Sigmoid colon (tissue), 7 donors: ENCODE measurements at places on chromosomes 7 and 10. TPM values are rescaled to one million over a fixed set of nuclear protein-coding genes. Genes with fewer than 3 reads are reported as not detected.
A peak's percentile ranks its signal among the peaks of the same experiment; 100 is the strongest.

Gene MBL2
- total RNA-seq: not detected

Gene ECD
- 39.1 TPM for total RNA-seq

Gene CC2D2B
- total RNA-seq: 7.8 TPM

Gene SRRM3
- 16.1 TPM for total RNA-seq

Gene DOCK4
- 21.8 TPM for total RNA-seq

Gene TMEM229A
- not detected for total RNA-seq

Gene GIMAP4
- 23.0 TPM for total RNA-seq

DNA sequence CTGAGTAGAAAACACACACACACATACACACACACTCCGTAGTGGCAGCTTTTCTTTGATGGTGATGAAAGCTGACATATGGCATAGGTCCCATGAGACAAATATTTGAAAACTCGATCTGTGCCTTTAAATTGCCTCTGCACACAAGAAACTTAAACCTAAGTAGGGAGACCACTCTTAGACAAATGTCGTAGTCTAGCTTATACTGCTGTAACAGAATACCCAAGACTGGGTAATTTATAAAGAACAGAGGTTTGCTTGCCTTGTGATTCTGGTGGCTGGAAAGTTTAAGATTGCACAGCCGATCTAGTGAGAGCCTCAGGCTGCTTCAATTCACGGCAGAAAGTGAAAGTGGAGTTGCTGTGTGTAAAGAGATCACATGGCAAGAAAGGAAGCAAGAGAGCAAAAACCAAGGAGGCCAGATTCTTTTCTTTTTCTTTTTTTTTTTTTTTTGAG lies 489.4 kb upstream of the SORCS1 start:
- peak overlapping the region; percentile 14 for H3K4me3 ChIP-seq
- H3K27me3 ChIP-seq: no peaks in the 10 kb centered on the region
- H3K27ac ChIP-seq: peak overlapping the region; percentile 50
- DNase-seq: no peak

DNA sequence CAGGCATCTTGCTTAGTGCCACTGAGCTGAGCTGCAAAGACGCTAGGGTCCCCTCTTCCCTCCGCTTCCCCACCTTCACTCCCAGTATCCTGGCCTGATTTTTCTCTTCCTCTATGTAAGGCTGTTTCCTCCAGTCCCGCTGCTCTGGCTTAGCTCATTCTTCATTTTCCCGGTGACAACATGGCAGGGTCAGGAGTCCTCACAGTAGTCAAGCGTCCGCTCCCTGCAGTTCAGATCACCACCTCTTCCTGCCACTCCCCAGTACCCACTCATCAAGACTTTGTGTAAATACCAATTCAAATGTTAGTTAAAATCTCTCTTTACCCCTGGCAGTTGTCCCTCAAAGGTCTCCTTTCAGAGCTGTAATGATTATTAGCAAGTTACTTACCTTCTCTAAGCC lies 650.4 kb upstream of the CELF2 start:
- DNase-seq: no peak
- H3K4me1 ChIP-seq: no peaks in the 10 kb centered on the region
- H3K4me3 ChIP-seq: no peak overlapping the region
- H3K27ac ChIP-seq: no peak overlapping the region

GRCh38 chr10:5040010-5040673 lies 36.5 kb upstream of the AKR1C2 start:
- no peak overlapping the region for H3K27ac ChIP-seq
- no peaks in the 10 kb centered on the region for H3K27me3 ChIP-seq
- DNase-seq: no peak
- H3K36me3 ChIP-seq: no peaks in the 10 kb centered on the region

DNA sequence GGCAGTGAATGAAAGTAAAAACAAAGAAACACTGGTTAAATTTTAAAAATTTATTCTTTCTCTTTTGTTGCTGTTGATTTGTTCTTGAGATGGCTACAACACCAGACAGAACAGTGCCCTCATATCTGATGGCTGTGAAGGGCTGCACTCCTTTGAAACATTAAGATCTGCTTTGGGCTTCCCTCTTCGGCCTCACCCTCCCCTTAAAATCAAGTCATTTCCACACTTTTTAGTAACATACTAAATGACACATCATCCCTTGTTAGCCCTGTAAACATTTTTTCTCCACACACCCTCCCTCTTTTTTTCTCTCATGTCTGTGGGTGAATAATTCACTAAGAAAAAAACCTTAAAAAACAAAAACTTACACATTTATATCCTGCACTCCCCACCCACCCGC lies 16.4 kb downstream of the IRF5 start:
- H3K27me3 ChIP-seq: no peaks in the 10 kb centered on the region
- no peaks in the 10 kb centered on the region for H3K4me1 ChIP-seq
- no peak overlapping the region for H3K27ac ChIP-seq

- no peak overlapping the region for H3K4me3 ChIP-seq
- no peaks in the 10 kb centered on the region for H3K36me3 ChIP-seq
- no peaks in the 10 kb centered on the region for H3K4me1 ChIP-seq
- no peak overlapping the region for H3K27ac ChIP-seq
- no peak for DNase-seq
- H3K27me3 ChIP-seq: no peaks in the 10 kb centered on the region
Measured at GRCh38 chr7:151544183-151544582, 24.5 kb upstream of the RHEB start.

- no peaks in the 10 kb centered on the region for H3K4me1 ChIP-seq
- H3K36me3 ChIP-seq: no peaks in the 10 kb centered on the region
- no peaks in the 10 kb centered on the region for H3K27me3 ChIP-seq
- H3K4me3 ChIP-seq: no peak overlapping the region
Measured at GRCh38 chr7:86775203-86775602, 131.5 kb downstream of the GRM3 start.

GRCh38 chr7:33418251-33418701 lies 288.9 kb downstream of the BBS9 start:
- H3K4me3 ChIP-seq: no peak overlapping the region
- no peaks in the 10 kb centered on the region for H3K27me3 ChIP-seq
- H3K27ac ChIP-seq: no peak overlapping the region
- no peak for DNase-seq
- no peaks in the 10 kb centered on the region for H3K36me3 ChIP-seq

DNA sequence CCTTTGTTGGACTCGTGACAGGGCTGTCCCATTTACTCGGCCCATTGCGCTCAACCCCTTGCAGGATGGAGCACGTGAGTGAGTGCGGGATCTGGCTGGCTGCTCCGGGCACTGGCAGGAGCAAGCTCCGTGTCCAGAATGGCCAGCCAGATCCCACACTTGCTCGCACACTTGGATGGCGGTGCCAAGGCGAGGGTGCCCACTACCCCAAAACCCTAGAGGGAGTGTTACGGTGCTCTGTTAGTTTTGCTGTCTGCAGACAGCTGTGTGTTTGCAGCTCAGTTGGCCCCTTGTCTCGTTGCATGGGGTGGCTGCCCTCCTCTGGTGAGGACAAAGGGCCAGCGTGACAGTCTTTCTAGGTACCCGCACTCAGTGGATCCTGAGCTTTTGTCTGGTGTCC lies 34.2 kb downstream of the ZNF487 start:
- no peaks in the 10 kb centered on the region for H3K27me3 ChIP-seq
- H3K27ac ChIP-seq: no peak overlapping the region
- H3K36me3 ChIP-seq: no peaks in the 10 kb centered on the region
- H3K4me3 ChIP-seq: no peak overlapping the region

DNA sequence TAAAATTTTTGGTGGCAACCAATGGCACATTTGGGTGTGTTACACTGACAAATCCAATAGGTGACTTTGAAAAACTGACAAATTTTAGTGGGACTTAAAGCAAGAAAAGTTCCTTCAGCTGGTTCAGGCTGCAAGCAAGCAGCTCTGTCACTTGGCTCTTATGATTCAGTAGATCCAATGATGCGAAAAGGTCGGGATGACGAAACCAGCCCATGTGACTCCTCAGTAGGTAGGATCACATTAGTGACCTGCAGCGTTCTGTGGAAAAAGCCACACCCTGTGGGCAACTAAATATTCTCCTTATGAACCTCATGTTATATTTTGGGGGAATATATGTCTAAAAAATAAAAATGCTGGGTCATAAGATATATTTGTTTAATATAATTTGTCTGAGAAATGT lies 13.3 kb upstream of the TSGA13 start:
- no peak overlapping the region for H3K27ac ChIP-seq
- no peaks in the 10 kb centered on the region for H3K27me3 ChIP-seq
- no peaks in the 10 kb centered on the region for H3K4me1 ChIP-seq

DNA sequence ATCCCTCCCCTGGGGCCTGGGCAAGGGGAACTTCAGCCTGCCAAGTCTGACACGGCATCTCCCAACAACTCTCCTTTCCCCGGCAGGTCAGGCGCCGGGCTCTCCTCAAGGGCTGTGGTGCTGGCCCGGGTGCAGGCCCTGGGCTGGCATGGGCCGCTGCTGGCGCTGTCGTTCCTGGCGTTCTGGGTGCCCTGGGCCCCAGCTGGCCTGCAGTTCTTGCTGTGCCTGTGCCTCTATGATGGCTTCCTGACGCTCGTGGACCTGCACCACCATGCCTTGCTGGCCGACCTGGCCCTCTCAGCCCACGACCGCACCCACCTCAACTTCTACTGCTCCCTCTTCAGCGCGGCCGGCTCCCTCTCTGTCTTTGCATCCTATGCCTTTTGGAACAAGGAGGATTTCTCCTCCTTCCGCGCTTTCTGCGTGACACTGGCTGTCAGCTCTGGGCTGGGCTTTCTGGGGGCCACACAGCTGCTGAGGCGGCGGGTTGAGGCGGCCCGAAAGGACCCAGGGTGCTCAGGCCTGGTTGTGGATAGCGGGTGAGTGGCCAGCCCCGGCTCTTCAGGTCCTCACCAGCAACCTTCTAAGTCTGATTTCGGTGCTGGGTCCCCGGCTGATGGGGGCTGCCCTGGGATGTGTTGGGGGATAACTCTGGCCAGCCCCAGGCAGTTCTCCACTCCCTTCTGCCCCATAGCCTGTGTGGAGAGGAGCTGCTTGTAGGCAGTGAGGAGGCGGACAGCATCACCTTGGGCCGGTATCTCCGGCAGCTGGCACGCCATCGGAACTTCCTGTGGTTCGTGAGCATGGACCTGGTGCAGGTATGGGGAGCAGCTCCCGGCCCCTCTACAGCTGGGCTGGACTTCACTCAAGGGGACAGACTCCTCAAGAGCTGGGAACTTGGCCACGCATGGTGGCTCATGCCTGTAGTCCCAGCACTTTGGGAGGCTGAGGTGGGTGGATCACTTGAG lies 19.5 kb upstream of the C10orf95 start:
- no peak for DNase-seq
- H3K27me3 ChIP-seq: no peaks in the 10 kb centered on the region
- H3K27ac ChIP-seq: no peak overlapping the region
- H3K4me1 ChIP-seq: no peaks in the 10 kb centered on the region
- no peak overlapping the region for H3K4me3 ChIP-seq
- H3K36me3 ChIP-seq: no peaks in the 10 kb centered on the region

GRCh38 chr10:121998462-121998861 lies 9.5 kb downstream of the TACC2 start:
- peak overlapping the region; percentile 38 for H3K27ac ChIP-seq

- no peak overlapping the region for H3K4me3 ChIP-seq
- no peaks in the 10 kb centered on the region for H3K36me3 ChIP-seq
- H3K27ac ChIP-seq: no peak overlapping the region
- H3K4me1 ChIP-seq: no peaks in the 10 kb centered on the region
- DNase-seq: no peak
Measured at GRCh38 chr7:6631605-6632004, 5.5 kb upstream of the ZNF316 start.

GRCh38 chr7:121262969-121263368 lies 65.8 kb upstream of the WNT16 start:
- H3K4me1 ChIP-seq: no peaks in the 10 kb centered on the region
- no peak overlapping the region for H3K27ac ChIP-seq
- no peaks in the 10 kb centered on the region for H3K36me3 ChIP-seq
